Uterine smooth muscle cell (primary cell): ENCODE measurements at places on chromosomes 2 and 18. TPM values are rescaled to one million over a fixed set of nuclear protein-coding genes. Genes with fewer than 3 reads are reported as not detected.

ZFAND2B gene
- 25.5 and 30.0 TPM in 2 replicates for total RNA-seq

NTSR2 gene
- total RNA-seq, result not detected in 2 replicates

IL1R2 gene
- total RNA-seq, result not detected in 2 replicates

DPYSL5 gene
- total RNA-seq, result not detected in 2 replicates
